ENCODE measurements at places on chromosomes 6 and 20.

DNA sequence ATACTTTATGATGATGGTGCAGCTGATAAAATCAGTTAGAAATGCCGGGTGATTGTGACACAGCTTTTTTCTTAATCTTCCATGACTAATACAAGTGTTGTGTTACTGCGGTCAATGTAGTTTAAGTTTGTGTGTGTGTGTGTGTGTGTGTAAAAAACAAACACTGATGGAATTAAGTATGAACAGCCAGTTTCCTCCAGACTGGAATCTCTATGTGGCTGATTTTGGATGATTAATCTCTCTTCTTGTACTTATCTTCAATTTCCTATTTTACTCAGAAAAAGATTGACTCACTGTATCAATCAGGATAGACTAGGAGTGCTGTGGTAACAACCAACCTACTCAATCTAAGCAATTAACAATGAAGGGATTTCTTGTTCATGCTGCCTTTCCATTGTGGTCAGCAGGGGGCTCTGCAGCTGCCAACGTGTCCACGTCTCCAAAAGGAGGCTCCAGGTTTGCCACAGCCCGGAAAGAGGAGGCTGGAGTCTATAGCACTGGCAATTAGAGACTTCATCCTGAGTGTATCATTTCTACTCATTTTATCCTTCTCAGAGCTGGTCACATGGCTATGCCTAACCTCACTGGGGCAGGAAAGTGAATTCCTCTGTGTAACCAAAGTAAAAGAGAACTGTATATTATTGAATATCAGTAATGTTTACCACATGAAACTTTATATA, 107.7 kb downstream of the CD109 start:
- no peak for DNase-seq

DNA sequence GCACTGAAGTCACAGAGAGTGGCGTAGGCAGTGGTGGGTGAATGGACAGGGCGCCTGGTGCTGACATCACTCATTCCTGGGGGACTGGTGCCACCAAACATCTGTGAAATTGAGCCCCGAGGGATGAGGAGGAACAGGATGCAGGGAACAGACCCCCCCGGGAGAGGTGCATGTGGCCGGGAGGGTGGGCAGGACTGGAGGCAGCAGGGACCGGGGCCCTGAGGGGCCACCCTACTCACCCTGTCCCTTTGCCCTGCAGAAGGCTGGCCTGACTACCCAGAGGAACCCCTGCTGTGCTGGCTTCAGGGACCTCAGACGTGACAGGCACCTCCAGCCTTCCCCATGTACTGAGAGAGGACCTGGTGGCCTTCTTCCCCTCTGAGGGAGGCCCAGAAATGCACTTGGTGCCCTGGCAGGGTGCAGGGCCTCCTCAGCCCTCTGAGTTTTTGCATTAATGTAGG, 25.1 kb downstream of the SYNDIG1 start:
- DNase-seq: no peak

DNA sequence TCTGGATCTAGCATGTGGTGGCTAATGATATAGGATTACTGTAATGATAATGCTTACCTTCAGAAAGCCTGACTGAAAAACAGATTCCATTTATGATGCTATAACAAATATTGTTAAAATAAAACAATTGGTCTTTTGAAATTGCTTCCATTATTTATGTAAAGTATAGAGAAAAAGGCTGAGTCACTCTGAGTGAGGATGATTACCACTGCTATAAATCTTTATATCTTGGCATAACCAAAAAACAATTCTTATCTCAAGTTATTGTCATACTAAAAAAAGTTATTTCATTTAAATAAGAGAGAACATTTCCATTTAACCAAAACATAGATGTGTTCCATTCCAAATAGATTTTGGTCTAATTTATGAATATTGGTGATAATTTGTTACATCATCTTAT, 53.0 kb upstream of the DST start:
- no peak for DNase-seq

DNA sequence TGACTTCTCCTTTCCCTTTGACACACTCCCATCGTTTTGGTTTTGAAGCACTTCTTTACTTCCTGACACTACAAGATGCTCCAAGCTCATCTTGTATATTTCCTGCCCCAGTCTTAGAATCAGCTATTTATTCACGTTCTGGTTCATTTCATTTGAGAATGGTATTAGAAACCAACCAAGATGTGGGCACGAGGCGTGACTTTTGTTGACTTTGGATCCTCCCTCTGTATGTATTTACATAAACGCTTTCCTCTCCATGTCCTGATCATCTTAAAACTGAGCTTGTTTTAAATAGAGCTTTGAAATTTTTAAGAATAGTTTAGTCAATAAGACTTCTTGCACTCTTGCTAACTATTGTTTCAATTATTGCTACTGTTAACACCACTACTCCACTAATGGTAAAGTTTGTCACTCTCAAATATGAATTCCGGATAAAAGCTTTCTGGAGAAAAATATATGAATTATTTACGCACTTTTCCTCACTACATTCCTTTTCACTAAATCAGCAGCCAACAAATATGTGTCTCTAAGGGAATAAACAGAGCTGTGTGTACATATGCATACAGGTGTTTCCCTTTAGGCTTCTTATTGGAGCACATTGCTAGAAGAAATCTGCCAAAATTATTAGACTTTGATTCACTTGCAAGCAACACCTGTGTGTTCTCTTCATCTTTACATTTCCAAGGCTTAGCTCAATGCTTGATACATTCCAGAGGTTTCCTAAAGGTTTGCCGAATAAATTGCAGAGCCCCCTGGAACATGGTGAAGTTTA, 77.3 kb upstream of the TMEM244 start:
- no peak for DNase-seq

GRCh38 chr20:42945234-42945994, 244.3 kb downstream of the PTPRT start:
- DNase-seq: no peak

DNA sequence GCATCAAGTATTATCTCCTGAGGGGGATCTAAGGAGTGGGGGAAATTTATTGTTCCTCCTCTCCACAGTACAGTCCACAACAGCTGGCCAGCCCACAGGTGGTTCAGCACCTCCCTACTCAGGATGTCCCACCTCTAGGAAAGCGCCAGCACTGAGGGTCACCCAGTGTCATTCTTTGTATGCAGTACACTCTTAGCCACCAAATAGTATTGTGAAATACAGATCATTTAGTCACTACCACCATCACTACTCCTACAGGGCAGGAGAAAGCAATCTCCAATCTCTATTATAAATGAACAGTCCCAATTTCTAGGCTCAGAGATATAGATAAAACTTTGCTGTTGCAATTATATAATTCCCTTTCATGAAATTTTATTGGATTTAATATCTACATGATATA, 6.3 kb upstream of the ZNF76 start:
- no peak for DNase-seq

GRCh38 chr20:24795436-24795835, 153.6 kb upstream of the CST7 start:
- no peak for DNase-seq

DNA sequence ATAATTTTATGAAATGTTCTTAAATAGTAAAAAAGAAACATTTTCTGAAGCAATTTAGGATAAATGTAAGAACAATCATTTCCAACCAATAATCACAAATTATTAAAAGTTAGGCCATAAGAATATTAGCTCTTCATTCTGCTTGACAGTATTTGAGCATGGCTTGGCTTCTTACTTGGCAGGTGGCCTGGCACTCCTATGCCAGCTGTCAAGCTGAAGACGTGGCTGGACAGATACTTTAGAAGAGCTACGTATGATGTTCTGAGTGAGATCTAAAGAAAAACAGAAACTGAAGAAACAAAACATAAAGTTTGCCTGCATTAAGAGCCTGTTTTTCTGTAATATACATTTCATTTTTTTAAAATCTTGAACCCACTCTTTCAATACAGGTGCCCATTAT, 438.9 kb downstream of the GRIK2 start:
- no peak for DNase-seq

- DNase-seq: no peak
Observed at GRCh38 chr6:83490217-83490807, 22.0 kb upstream of the PRSS35 start.

DNA sequence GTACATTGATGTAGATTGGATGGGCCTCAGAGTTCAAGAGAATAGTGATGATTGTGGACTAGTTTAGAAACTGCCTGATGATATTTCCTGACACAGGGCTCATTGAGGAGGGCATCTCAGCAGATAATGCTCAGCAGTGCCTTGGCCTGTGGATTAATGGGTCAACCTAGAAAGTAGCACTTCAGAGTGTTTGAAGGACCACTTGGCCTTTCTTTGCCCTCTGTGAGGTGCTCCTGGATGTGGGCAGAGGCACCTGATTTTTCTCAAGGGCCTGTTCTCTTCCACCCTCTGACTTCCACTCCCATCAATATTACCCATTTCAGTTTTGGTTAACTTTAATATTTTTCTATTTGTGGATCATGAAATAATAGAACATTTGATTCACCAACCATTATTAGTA, 270.6 kb upstream of the BMP2 start:
- no peak for DNase-seq

DNA sequence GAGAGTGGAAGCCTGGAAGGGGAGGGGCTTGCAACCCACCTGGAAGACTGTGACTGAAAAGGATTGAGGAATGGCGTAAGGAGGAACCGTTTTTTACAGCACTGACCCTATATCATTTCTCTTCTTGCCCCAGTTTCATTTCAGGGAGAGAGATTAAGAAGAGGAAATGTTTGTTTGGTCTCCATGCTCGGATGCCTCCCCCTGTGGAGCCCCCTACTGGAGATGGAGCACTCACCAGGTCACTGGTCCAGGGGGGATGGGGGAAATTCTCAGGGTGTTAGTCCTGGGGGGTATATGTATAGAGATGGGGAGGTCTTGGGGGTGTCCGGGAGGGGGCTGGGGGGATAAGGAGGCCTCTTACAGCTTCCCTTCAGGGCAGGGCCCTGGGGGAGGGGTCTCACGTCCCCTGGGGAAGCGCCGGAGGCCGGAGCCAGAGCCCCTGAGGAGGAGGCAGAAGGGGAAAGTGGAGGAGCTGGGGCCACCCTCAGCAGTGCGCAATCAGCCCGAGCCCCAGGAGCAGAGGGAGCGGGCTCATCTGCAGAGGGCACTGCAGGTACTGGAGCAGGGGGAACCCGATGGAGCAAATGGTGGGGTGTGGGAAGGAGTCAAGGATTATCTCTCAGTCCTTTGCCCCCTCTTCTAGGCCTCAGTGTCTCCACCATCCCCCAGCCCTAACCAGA, 3.2 kb downstream of the CUTA start:
- DNase-seq: no peak

DNA sequence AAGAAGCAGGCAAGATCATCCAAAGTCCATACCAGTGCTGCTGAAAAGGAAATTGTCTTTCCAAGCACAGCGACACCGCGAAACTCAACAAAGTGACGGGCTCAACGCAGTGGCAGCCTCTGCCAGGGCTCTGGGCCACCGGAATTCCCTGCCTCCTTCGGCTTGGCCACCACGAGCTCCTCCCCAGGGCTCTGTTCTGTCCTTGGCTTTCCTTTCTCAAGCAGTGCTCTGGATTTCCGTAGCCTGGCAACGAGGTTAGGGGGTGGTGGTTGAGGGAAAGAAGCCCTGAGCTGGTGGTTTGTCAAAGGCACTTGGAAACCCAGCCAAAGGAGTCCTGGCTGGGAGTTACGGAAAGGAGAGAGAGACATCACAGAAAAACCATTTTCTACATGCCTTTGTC, 31.2 kb downstream of the PRR18 start:
- DNase-seq: no peak

DNA sequence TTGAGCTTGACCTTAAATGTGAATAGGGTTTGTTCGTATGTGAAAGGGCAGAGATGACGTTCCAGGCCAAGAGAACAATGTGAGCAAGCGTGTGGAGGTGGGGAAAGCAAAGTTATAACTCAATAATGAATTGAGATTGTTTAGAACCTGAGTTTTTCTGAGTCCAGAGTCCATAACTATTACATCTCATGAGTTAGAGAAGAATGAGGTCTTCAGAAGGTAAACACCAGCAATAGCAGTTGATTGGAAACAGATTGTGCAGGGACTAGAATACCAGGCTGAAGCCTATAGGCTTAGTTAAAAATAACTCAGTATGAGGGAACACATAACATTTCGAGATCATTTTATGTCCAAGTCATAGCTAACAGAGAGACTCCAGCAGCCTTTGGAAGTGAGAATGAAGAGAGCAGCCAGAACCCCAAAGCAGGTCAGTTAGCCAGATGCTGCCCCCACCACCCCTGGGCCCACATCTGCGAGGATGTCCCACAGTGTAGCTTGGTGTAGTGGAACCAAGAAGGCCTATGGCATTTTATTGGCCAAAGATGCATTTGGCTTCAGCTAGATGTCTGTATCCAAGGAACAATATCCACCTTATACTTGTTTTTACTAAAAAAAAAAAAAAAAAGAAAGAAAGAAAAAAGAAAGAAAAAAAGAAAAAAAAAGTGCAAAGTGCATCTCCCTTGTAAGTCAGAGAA, 121.7 kb downstream of the TNFRSF21 start:
- no peak for DNase-seq

- DNase-seq: no peak
Observed at GRCh38 chr6:129908356-129908755, 47.2 kb upstream of the TMEM244 start.

DNA sequence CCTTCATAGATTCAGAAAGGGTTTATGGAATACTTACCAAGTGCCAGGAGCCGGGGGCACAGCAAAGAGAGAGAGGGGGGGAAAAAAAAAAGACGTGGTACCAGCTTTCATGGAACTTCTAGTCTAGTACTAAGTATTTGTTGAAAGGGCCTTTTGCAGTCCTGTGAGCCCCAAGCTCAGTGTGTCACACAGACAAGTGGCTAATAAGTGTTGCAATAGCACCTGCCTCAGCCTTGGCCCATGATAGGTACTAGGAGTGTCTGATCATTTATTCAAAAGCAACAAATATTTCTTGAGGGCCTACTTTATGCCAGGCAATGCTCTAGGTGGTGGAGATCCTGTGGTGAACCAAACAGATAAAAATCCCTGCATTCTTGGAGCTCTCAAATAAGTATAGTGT, 7.9 kb downstream of the MYLK2 start:
- no peak for DNase-seq

- DNase-seq: no peak
Observed at GRCh38 chr6:134171517-134171916, 119.1 kb upstream of the SLC2A12 start.

DNA sequence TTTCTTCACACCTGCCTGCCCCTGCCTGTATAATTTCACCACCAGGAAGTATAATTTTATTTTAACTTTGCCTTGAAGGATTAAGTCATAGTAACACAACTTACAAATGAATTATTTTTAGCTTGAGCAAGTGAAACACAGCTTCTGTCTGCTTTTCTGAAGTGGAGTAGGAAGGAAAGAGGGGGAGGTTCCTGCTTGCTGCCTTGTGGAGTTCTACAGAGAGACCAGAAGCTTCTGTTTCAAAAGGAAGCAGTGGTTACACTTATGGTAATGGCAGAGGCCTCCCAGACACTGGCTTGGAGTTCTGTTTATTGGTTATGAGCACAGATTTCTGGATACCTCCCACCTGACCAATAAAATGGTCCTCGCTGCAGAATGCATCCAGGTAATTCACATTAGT, 159.6 kb downstream of the TMEM200A start:
- no peak for DNase-seq
